ENCODE measurements at places on chromosomes 12 and 14. TPM values are rescaled to one million over a fixed set of nuclear protein-coding genes. Genes with fewer than 3 reads are reported as not detected.

The SOCS2 gene
- 34.1 TPM for polyA plus RNA-seq

DNA sequence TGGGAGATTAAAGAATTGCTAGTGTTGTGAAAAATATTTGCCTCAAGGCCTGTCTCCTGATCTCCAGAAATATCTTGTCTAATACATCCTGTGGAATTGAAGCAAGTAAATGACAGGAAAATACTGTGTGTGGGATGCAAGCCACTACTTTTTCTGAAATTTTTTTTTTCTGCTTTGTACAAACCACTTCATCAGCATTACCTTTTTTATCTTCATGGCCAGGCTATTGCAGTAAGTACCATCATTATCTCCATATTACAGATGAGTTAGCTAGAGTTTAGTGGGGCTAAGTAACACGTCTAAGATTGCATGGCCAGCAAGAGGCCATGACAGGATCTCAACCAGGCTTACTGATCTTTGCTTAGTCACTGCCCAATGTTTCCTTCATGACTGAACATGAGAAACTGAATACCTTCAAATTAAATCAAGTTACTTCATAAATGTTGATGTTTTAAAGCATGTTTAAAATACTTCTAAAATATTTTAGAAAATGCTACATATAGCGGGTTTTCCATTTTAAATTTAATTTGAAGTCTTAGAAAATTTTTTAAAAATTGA, 273.7 kb downstream of the SLC6A15 start:
- DNase-seq, result no peak

The IL26 gene
- not detected for polyA plus RNA-seq

The NFE2 gene
- polyA plus RNA-seq, result 2.2 TPM

DNA sequence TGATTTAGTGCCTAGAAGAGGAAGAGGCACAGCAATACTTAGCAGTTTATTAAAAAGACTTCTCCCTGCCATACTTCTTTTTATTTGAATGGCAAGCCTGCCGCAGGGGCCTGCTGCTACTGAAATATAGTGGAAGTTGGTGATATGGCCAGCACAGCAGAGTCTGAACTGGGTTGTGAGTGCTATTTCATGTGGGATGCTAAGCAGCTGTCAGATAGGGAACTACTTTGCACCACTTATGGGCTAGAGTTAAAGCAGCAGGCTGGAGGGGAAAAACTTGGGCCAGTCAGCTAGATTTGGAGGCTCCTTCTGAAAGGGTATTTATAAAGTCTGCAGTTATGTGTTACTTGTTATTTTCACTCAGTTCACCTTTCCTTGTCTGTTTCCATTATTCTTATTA, 299.0 kb upstream of the E2F7 start:
- DNase-seq, result no peak

- DNase-seq, result no peak
Measured at GRCh38 chr12:64229796-64230195, 7.7 kb upstream of the KICS2 start.

DNA sequence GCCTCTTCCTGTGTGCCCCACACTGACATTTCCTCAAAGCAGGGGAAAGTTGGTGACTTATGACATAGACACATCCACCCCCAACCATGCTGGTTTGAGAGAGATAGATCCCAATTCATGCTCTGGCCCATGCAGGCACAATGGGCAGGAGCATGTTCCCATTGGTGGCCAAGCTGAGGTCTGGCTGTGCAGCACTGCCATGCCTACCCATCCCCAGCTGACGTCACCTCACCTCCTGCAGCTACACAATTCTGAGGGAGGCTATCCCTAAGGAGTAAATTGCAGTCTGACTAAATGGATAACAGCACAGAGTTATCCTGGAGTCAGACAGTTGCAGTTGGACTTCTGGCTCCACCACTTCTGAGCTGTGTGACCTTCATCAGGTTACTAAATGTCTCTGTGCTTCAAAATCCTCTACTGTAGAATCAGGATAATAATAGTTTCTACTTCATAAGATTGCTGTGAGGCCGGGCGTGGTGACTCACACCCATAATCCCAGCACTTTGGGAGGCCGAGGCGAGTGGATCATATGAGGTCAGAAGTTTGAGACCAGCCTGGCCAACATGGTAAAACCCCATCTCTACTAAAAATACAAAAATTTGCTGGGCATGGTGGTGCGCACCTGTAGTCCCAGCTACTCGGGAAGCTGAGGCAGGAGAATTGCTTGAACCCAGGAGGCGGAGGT, 323.9 kb downstream of the BCL11B start:
- DNase-seq, result no peak

GRCh38 chr12:83102499-83102898, 415.8 kb downstream of the TMTC2 start:
- no peak for DNase-seq

GRCh38 chr12:58298803-58299202, 357.4 kb downstream of the ATP23 start:
- no peak for DNase-seq

GRCh38 chr12:7907009-7907408, 29.0 kb downstream of the SLC2A3 start:
- no peak for DNase-seq

The CEBPE gene
- polyA plus RNA-seq, result 0.13 TPM

DNA sequence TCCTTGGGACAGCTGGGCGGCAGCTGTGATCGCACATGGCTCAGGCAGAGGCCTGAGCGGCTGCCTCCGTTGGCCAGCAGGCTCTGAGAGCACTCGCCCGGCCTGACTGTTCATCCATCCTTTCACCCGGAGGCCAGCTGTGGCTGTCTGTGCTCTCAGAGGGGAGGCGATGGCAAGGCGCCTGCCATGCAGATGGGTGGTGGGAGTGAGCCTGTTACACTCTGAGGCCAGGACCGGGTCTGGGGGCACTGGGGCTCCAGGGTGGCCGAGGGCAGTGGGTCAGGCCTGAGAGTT, 292.3 kb downstream of the TMEM121 start:
- DNase-seq, result no peak

DNA sequence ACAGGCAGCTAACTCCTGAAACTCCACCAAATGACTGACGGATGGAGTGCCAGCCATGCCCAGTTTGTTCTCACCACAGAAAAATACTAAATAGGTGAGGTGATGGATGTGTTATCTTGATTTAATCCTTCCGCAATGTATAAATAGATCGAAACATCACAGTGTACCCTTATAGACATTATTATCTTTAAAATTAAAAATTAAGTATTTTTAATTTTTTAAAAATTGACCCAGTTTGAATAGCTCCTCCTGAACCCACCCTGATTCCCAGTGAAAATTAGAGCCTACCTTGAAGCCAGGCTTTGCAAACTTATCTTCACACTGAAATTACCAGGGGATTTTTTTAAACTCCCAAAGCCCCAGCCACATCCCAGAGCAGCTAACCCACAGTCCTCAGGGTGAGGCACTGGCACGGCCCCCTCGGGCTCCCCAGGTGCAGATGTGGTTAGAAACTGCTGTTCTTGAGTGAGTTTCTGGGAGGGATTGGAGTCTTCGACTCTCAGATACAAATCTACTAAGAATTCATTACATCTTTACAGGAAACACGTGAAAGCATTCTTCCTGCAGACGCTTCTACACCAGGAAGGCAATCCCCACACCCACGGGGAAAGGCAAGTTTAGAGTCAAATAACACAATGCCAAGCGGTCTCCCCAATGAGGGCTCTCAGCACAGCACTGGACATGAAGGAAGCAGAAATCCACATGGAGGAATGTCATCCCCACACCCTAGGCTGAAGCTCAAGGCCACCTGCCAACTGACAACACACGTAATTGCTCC, 126.4 kb downstream of the RIMBP2 start:
- no peak for DNase-seq

DNA sequence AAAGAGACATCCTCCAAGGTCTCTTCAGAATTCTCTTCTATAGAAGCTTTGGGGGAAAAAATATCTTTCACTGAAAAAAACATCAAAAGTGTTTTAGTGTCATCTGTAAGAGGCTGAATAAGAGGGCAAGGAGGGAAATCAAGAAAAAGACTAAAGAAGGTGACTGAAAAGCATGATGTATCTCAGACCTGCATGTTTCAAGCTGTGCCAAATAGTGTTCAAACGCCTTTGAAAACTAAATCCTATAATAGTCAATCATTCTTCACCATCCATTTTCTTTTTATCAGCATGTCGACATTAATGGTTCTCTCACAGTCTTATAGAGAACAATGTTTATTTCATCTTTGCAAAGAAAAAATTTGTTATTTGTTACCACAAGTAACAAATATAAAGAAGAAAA, 94.5 kb downstream of the CEP128 start:
- no peak for DNase-seq

The METTL3 gene
- 90.6 TPM for polyA plus RNA-seq

The LALBA gene
- not detected for polyA plus RNA-seq

The AACS gene
- polyA plus RNA-seq, result 23.3 TPM

GRCh38 chr14:53062856-53063255, 90.3 kb downstream of the DDHD1 start:
- DNase-seq, result no peak

The TUNAR gene
- 1.5 TPM for polyA plus RNA-seq

The RTL1 gene
- not detected for polyA plus RNA-seq

The KRT74 gene
- not detected for polyA plus RNA-seq

The SMOC1 gene
- 2.3 TPM for polyA plus RNA-seq

- DNase-seq, result no peak
Measured at GRCh38 chr14:105005329-105005928, 15.5 kb downstream of the CDCA4 start.

GRCh38 chr12:95179011-95179410, 38.3 kb downstream of the FGD6 start:
- no peak for DNase-seq

The LRCOL1 gene
- 1.9 TPM for polyA plus RNA-seq

DNA sequence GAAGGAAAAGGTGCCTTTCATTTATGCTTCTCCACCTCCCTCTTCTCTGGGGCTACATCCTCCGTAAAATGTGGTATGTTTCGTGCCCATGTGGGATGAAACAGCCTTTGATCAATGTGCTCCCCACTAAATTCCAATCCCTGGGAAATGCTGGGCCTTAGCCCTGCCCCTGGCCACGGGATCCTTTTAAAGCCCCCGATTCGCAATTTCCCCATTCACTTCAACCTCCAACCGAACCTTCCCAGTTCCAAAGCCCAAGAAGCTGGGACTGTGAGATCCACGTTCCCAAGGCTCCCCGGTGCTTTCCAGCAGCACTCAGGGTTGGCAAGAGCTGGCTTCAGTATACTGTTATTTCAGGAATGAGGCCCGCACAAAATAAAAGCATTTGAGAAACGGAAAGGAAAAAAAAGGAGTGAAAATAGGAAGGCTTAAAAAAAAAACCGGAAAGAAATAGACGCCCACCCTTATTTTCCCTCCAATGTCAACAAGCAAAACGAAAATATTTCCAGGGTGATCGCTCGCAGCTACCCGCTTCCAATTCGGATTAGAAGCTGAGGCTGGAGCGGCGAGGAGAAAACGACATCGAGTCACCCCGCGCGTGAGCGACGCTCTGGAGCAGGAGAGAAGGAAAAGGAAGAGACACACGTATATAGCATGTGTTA, 1.3 kb upstream of the FOXG1 start:
- DNase-seq, result no peak

DNA sequence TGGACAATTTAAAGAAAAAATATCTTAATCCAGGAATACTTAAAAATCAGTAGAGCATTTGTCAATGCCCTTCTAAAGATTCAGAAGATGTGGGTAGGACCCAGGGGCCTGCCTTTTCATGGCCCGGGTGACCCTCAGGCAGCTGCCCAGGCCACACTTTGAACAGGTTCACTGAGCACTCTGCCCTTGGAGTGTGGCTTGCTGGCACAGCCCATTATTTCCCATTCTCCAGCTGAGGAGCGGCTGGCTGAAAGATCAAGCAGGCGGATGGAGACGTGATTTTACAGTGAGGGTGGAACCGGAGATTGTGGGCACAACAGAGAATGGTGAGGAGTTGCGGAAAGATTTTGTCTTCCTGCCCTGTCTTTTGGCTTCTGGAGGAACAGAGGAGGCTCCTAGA, 7.1 kb upstream of the PRPH start:
- DNase-seq, result no peak

DNA sequence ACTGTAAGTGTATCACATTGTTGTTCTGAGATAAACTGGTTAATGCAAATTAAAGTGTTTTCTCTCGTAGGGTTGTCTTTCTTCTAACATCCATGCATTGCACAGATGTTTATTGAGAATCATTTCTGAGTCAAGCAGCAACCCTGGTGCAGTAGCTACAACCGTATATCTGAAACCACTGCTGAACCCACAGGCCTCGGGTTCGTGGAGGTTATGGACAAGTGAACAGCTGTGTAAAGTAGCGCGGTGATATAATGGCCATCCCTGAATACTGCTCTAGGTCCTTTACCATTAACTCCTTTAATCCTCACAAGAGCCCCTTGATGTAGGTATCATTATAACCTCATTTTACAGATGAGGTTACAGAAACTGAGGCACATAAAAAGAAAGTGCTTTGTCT, 486.1 kb upstream of the TMEM132C start:
- no peak for DNase-seq

The CARMIL3 gene
- 2.3 TPM for polyA plus RNA-seq

- no peak for DNase-seq
Measured at GRCh38 chr14:73251516-73252215, 14.4 kb downstream of the PAPLN start.

The MIP gene
- polyA plus RNA-seq, result 0.22 TPM

GRCh38 chr12:63882844-63883243, 38.3 kb downstream of the SRGAP1 start:
- DNase-seq, result peak; percentile 24

DNA sequence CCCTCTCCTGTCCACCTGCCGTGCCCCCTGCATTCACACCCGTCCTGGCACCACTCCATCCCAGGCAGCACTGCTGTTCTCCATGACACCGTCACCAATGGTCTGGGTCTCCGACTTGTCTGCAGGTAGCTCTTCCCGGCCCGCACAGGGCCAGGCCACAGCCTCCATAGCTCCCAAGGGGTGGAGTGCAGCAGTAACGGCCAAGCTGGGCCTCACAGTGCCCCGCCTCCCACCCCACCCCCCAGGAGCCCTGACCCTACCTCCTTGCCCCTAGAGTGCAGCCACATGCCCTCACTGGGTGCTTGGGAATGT, 12.9 kb downstream of the FBRSL1 start:
- no peak for DNase-seq

The KRT80 gene
- polyA plus RNA-seq, result 1.4 TPM

The COX8C gene
- polyA plus RNA-seq, result 0.45 TPM

DNA sequence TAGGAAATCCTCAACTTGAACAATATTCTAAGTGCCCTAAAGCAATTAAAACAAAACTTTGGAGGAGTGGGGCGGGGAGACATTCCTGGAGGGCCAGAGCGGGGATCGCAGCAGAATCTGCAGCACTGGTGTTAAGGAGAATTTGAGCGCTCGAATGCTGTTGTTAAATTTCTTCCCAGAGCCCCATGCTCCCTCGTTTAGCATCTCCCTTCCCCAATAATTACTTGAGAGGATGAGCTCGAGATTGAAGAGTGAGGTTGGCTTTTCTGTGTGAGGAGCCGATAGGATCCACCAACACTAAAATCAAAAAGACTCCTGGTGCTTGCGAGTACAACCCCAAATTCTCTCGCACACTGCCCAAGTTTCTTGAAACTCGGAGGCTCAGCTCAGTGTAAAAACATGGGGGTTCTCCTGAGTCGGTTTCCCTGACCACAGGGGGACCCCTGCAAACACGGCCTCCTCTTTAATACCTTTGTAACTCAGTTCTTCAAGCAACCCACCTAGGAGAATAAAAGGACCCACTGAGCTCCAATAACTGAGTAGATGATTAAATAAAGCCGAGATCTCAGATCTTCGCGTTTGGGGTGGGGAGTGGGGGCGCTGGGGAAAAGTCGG, 10.2 kb upstream of the FOXG1 start:
- no peak for DNase-seq

GRCh38 chr12:22101749-22102243, 55.8 kb downstream of the CMAS start:
- no peak for DNase-seq

The HCAR1 gene
- 2.5 TPM for polyA plus RNA-seq

GRCh38 chr12:62701492-62701891, 233.5 kb downstream of the PPM1H start:
- DNase-seq, result no peak

GRCh38 chr12:27319409-27319808, 13.2 kb upstream of the BMAL2 start:
- no peak for DNase-seq
